ENCODE measurements at places on chromosomes 2 and 18.

DNA sequence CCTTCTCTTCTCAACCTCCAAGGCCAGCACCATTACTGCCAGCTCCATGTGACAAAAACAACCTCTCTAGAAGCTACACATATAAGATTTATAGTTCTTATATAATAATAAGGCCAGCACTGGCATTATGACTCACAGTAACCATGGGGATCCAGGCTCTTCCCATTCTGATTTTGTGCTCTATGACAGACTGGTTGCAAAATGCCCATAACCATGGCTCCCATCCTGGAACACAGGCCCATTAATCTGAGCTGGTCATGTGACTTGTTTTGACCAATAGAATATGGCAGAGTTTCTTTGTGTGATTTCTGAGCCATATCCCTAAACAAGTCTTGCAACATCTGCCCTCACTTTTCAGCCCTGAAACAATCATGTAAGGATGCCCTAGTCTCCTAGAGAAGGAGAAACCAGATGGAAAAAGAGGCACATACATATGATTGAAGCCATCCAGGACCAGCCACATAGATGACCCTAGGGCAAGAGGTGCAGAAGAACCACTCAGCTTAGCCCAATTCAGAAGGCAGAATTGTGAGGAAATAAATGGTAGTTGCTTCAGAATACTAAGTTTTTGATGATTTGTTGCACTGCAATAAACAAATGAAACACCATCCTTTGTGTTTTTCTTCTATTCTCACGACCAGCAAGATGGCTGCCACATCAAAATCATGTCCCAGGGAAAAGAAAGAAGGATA, 173.9 kb downstream of the SUCLG1 start:
- no peak for ATAC-seq

- no peak for ATAC-seq
Observed at GRCh38 chr2:193837111-193837738, 1642.5 kb upstream of the TMEFF2 start.

DNA sequence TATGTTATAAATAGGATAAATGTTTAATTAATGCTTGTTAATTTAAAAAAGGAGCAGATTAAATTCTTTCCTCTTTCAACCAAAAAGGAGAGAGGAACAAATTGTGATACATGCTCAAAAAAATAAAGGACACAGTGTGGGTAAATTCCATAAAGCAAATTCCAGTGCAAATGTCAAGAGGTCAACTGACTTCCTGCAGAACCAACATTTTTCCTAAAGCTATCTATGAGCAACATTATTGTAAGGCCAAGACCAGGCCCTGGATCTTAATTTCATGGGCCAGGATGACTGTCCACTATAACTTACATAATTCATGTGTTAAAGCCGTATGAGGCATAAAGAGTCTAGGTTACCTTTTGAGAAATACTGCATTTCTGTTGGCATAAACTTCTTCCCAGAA, 93.9 kb upstream of the RPE start:
- ATAC-seq, result no peak

DNA sequence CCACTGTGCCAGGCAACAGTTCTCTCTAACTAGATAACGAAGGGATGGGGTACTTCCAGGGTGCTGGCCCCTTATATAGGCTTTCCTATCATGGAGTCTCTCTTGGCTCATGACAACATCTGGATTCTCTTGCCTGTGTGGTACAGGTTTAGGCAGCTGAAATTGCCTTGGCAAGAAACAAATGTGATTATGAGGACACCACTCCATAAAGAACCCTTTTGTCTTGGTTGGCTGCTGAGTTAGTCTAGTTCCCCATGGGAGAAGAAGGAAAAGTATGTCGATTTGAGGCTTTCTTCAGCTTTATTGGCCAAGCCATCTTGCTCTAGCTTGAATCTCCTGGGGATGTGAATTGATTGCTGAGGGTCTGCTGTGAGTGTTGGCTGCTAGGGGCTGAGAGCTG, 76.3 kb upstream of the ZCCHC2 start:
- no peak for ATAC-seq

GRCh38 chr18:25517881-25518715, 166.1 kb upstream of the ZNF521 start:
- no peak for ATAC-seq

DNA sequence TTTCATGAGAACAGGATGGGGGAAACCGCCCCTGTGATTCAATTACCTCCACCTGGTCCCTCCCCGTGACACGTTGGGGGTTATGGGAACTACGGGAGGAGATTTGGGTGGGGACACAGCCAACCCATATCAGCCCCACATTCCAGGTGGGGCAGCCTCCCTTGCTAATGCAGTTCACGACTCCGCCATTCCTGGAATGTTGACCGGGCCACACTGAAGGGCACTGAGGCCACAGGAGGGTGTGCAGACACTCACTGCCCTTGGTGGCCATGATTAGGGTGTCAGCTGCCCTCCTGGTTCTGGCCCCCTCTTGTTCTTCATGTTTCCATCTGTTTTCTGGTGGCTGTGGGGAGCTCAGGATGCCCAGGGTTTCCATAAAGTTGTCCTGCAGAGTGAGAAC, 176.3 kb downstream of the TWIST2 start:
- no peak for ATAC-seq

- ATAC-seq, result no peak
Observed at GRCh38 chr18:598124-598589, 1.4 kb downstream of the CLUL1 start.

DNA sequence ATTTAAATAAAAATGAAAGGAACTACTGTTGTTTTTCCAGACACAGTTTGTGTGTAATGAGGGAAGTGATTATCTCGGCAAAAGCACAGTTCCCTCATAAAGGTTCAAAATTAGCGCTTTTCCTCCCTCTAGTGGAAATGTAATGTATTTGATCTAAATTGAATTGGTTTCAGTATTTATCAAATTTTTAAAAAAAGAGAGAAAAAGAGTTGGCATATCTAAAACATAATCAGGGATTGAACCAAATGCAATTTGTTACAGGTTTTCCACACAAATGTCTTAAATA, 37.5 kb downstream of the CMPK2 start:
- no peak for ATAC-seq

GRCh38 chr2:154280543-154280942, 408.8 kb downstream of the GALNT13 start:
- ATAC-seq, result no peak

DNA sequence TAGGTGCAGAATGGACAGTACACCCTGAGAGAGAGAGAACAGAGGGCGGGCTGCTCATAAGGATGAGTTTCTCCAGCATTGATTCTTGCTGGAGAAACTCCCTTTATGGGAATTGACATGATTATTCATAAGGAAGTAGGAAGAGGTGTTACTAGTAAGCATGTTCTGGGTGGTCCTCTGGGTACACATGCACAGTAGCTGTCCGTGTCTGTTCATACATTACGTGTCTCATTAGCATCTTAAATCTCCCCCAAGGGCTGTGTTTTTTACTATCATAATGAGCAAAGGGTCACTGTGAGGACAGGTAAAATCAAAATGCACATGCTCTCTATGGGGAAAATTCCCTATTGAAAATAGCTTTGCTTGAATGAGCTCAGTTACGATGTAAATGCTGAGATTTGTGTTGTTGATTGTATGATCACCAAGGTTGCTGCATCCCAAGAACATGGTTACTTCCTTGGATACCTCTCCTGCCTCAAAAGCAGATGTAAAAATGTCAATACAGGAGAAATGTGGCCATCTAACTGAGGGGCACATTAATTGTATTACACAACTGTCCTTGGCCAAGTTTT, 238.9 kb downstream of the CDH20 start:
- ATAC-seq, result no peak

DNA sequence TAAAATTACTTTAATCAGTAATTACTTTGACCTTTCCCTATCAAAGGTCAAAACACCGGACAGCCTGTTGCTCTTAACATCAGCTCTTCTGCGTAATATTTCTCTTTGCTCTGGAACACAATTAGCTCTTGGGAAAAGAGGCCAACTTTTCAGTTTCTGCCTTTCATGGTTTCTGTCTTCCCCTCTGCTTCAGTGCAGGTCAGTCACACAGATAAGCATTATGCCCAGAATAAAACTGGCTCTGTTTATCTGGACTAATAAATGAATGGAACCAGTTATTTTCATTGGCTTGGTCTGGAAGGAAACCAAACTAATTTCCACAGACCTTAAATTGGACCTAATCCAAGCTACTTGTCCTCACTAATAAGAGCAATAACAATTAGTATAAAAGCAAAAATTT, 26.2 kb upstream of the GALNT3 start:
- ATAC-seq, result no peak

DNA sequence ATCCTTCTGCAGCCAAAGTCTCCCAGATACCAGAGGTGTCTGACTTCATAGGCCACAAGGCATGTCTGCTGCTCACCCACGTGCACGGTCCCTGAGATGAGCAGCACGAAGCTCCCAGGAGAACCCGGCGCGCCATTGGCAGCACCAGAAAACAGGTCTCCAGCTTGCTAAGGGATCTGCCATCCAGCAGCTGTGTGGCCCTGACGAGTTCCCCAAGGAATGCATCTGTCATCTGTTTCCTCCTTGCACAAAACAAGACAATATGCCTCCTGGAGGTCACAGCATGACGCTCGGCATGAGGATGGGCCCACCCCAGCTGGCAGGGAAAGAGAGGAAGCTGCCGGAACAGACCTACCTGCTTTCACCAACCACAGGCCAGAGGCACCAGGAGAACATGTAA, 29.2 kb downstream of the HS6ST1 start:
- ATAC-seq, result no peak

DNA sequence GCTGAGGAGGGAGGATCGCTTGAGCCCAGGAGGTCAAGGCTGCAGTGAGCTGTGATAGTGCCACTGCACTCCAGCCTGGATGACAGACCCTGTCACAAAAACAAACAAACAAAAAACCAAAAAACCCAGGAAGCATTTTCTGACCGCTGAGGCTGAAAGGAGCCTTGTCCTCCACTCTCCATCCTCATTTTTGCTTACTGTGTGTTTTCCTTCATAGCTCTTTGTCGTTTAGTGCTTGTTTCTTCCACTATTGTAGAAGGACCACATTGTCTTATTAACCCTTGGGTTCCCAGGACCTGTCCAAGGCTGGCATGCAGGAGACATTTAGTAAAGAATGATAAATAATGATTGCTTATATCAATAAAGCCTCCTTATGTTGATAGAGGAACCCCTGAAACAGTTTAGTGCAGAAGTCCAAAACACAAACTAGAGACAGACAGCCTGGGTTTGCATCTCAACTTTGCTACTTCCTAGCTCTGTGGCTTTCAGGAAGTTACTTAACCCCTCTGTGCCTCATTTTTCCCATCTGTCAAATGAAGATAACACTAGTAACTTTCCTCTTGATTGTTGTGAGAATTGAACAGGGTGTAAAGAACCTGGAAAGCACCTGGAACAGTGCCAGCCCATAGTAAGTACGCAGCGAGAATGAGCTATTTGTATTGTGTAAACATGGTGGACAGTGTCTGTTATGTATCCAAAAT, 126.0 kb downstream of the LPIN1 start:
- no peak for ATAC-seq

DNA sequence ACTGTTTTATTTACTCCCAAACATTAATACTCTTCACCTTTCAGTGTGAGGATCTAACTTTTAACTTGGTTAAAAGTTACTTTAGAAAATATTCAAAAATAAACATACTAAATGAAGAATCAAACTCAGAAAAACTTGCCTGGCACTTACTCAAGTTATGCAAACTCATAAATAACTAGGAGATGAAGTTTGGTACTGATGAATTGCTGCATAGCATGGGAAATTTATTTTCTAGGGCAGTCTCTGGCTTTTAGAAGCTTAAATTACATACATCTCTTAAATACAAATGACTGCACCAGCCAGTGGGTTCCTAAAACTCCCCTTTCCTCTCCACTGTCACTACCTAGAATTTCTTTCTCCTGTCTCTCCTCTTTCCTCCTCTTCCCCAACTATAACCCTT, 46.7 kb upstream of the CREB1 start:
- no peak for ATAC-seq

Measured in activated CD4-positive, CD25-positive, alpha-beta regulatory T cell treated with anti-CD3 and anti-CD28 coated beads, Interleukin-2, amount 50 U/mL, for 24 hours (primary cell).